NCI-H82 (cell line): ENCODE measurements at places on chromosomes 11 and 22.

DNA sequence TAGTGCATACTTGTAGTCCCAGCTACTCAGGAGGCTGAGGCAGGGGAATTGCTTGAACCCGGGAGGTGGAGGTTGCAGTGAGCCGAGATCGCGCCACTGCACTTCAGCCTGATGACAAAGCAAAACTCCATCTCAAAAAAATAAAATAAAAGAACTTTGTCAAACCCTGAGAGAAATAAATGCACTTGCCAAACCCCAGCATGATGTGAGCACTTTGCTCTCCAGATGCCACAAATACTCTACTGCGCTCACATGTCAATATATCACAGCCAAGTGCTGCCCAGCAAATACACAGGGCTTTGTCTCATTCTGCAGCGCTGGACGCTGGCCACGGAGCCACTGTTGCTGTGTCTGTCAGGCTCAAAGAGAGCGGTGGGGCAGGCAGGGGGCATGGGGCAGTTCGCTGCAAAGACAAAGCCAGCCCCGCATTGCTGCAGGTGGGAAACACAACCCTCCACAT, 45.1 kb downstream of the AHNAK start:
- DNase-seq: no peak

DNA sequence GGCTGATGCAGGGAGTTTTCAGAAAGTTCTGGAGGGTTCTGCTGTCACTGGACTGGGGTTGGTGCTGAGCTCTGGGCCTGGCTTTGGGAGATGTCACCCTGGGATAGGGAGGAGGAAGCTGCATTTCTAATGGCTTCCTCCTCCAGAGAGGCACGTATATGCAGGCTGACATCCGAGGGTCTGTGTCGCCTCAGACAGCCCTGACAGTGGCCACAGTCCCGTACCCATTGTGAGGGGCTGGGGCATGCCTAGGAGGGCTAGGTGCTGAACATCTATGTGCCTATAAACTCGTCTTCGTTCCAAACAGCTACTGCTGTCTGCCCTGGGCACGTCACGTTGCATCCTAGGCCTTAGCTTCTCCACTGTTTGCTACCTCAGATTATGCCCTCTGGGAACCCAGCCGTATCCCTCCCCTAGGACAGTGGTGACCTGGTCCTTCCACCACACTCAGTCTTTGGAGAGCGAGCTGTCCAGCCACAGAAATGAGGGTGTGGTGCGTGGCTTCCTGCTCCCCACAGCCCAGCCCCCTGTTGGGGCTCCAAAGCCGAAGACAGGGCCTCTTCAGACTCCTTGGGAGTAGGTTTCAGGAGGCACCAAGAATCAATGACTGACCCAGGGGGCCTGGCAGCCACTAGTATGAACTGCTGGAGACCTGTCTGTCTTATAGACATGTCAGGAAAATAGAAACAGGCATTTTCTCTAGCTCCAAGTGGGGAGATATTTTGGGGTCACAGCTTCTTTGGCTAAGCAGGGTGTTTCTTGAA, 26.4 kb downstream of the ADAMTS15 start:
- DNase-seq: no peak

DNA sequence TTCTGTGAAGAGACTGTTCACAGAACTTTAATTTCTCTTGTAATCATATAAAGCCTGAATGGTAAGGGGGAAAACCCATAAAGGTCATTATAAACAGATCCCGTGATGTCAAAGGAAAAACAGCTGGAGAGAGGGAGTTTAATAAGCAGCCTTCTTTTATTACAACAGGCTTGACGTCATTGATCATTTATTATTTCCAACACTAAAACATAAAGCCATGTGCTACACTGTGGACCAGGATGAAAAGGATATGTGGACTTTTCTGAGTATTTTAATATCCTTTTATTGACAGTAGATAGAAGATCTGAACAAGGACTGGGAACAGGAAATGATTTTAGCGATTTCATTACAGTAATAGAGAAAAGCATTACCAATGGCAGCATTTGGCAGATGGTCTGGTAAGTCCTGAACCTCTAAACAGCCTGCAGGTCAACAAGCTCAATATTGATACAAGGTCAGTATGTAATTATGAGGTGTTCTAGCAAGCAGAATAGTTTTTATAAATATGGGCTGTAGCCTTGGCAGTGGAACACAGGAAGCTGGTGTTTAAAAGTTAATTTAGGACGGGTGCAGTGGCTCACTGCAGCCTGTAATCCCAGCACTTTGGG, 25.1 kb upstream of the TPH1 start:
- peak; percentile 24 for DNase-seq

DNA sequence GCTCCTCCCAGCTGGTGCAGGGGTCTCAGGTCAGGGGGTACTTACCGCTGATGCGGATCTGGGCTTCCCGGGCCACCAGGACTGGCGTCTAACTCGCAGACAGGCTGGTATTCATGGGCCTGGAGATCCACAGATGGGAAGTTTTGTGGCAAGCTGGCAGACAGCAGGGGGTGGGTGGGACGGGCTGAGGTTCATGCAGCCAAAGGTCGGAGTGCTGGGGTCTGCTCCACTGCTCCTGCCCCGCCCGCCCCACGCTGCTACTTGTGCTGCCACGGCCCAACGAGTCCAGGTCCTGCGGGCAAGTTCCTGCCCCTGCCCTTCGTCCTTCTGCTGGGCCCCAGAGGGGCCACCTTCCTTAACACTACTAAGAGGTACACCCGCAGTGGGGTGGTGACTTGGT, 3.1 kb downstream of the ACY3 start:
- no peak for DNase-seq

GRCh38 chr11:73716153-73717056, 44.5 kb downstream of the RAB6A start:
- no peak for DNase-seq

DNA sequence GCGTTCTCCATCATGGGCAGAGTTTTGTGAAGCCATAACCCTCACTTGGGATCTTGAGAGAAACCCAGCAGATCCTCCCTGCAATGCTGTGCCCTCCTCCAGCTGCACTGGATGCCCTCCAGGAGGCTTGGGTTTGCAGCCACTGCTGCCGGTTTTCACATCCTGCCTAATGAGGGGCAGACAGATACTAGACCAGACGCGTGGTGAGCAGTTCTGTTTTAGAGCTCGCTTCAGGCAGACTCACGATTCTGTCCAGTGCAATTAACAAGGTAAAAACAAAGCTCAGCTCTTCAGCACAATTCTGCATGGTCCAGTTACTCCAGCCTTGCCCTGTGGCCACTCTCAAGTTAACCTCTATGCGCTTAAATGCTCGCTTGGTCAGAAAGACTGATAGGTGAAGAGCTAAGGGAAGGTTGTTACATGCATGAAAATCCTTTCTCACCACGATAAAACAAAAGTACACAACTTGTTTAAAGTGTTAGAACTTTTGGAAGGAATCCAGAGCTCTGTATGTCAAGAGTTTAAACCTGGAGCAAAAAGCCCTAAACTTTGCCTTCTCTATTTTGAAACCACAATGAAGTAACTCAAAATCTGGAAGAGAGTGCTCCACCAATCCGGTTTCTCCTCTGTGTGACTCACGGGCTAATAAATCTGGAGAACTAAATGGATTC, 292.3 kb upstream of the FAT3 start:
- no peak for DNase-seq
